ENCODE measurements at places on chromosomes 16 and 17. TPM values are rescaled to one million over a fixed set of nuclear protein-coding genes. Genes with fewer than 3 reads are reported as not detected.

DNA sequence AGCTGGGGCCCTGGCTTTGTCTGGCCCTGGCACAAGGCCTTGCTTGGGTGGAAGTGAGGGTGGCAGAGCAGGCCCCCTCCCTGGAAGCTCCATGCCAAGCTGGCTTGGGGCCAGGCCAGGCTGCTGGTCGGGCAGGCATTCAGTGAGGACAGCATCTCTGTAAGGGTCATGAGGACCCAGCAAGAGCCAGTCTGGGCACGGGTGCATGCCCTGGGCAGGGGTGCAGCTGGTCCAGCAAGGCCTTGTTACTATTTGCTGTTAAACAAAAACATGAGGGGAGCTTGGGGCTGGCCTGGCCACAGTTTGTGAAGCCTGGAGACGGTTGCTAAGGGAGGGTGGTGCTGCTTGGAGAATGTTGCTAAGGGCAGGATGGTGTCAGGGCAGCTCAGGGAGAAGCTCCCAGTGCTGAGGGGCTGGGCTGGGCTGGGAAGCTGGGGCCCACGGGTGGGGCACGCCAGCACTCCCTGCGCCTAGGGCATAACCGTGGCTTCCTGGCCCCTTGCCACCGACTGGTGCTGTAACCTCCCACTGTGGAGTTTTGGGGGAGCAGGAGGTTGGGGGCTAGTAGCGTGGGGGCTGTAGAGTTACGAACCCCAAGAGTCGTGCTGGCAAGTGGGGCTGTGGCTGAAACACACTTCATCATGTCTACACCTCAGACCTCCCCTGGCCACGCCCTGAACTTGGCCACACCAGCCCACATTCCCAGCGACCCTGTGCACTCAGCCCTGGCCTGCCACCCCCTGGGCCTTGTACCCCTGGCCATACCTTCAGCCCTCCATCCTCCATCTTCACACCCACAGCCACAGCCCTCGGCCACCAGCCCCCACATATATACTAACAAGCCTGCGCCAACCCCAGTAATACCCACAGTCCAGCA lies 1.6 kb downstream of the TPPP3 start:
- no peaks in the 10 kb centered on the region for H3K36me3 ChIP-seq
- H3K4me3 ChIP-seq = no peak overlapping the region
- H3K27ac ChIP-seq = no peak overlapping the region
- H3K27me3 ChIP-seq = peaks cover 40% of the 10 kb centered on the region

- peaks cover 8% of the 10 kb centered on the region for H3K27me3 ChIP-seq
- H3K27ac ChIP-seq = no peak overlapping the region
- DNase-seq = peak; percentile 60
- peaks cover 35% of the 10 kb centered on the region for H3K4me1 ChIP-seq
- peaks cover 2% of the 10 kb centered on the region for H3K36me3 ChIP-seq
Measured at GRCh38 chr17:78272181-78272913, 40.9 kb downstream of the TMEM235 start.

GRCh38 chr17:51344532-51344931 lies 84.2 kb downstream of the UTP18 start:
- no peaks in the 10 kb centered on the region for H3K36me3 ChIP-seq
- peaks cover 14% of the 10 kb centered on the region for H3K27me3 ChIP-seq
- H3K27ac ChIP-seq = no peak overlapping the region
- H3K4me1 ChIP-seq = no peaks in the 10 kb centered on the region
- no peak for DNase-seq

- no peaks in the 10 kb centered on the region for H3K27me3 ChIP-seq
- peaks cover 25% of the 10 kb centered on the region for H3K4me1 ChIP-seq
- peaks cover 54% of the 10 kb centered on the region for H3K36me3 ChIP-seq
- no peak for DNase-seq
- no peak overlapping the region for H3K27ac ChIP-seq
Measured at GRCh38 chr17:40027614-40028012, 12.4 kb downstream of the CSF3 start.

GRCh38 chr17:21030375-21030774 lies 12.4 kb downstream of the USP22 start:
- H3K36me3 ChIP-seq = peaks cover 56% of the 10 kb centered on the region
- peaks cover 75% of the 10 kb centered on the region for H3K4me1 ChIP-seq
- H3K27me3 ChIP-seq = no peaks in the 10 kb centered on the region
- no peak for DNase-seq

The KRTAP2-2 gene
- total RNA-seq = not detected

DNA sequence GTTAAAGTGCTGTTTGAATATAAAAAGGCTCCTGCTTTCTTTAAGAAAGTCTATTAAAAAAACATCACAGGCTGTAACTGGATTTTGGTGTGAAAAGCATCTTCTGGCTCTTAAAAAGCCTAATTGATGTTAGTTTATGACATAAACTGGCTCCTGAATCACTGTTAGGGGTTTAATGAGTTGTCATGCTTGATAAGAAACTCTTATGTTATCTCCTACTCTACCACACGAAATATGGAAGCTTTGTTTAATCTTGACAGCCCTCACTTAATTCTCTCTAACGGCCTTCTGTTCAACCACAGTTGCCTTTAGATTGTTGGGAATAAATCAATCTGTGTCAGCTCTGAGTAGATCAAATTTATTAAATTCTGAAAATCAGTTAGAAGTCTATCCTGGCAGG lies 51.5 kb downstream of the CPPED1 start:
- H3K27ac ChIP-seq = no peak overlapping the region
- no peak for DNase-seq
- H3K4me1 ChIP-seq = peaks cover 45% of the 10 kb centered on the region
- H3K27me3 ChIP-seq = no peaks in the 10 kb centered on the region

Measured in activated CD4-positive, alpha-beta memory T cell treated with anti-CD3 and anti-CD28 coated beads, Interleukin-2, amount 10 ng/mL, durations not matched to agents 7 days and 5 days (primary cell).